ENCODE measurements at places on chromosomes 6 and 20.

DNA sequence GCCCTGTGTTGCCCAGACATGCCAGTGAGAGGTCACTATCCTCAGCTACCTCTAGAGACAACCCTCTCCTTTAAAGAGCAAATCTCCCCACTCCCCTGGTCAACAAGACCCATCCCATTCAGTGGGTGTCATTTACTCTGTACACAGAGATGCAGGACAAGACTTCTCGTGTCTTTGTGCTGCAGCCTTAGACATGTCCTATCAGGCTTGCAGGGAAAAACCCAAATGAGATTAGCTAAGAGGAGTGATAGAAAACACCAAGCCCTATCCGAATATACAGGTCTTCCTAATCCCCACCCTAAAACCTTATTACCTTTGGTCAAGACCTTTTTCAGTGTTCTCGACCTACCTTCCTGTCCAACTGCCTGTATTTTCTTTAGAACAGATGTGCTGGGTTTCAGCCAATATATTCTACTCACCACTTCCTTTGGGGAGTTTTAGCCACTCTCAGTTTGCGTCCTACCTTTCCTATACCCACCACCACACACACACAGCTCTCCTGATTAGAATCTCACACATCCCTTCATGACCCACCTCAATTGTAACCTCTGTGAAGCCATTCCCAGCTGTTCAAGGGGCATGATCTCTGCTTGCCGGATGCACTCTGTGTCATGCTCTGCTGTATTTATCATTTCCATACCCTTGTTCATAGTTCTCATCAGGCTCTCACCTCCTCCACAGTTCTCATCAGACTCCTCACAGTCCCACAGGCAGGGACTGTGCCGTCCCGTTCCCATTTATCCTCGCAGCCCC is 39.7 kb downstream of the TRAM2 start:
- no peak for DNase-seq

DNA sequence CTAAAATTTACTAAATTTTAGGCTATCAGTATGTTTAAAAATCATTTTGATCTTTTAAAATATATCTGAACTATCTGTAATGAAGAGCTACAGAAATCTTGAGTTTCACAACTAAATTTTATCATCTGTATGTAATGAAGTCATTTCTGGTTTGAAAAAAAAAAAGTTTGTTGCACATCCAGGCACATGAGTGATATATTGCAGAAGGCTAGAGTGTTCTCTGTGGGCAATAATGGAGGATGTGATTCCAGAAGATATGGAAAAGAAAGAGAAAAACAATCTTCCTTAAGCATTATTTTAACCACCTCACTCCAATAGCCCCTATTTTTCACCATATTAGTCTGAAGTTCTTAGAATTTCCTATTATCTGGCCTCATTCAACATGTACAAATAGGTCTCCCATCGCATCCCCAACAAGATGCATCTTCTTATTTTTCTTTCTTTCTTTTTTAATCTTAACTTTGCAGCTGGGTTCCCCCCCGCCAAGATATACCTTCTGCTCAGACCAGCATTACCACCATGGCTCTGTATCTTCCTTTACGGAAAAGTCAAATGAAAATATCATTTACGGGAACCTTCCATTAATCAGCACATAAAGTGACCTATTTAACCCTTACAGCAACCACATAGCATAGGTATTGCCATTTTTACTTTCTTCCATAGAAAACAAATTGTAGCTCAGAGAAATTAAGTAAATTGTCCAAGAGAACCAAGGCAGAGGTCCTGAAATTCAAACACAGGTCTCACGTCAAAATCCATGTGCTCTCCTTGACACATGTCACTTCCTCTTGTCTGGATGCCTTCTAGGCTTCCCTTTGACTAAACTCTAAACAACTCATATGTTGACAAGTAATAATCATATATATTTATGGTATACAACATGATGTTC is 116.9 kb downstream of the KIF13A start:
- DNase-seq: no peak

GRCh38 chr20:20737158-20737557 is 24.7 kb upstream of the RALGAPA2 start:
- DNase-seq: no peak

GRCh38 chr6:131216246-131216645 is 81.0 kb downstream of the AKAP7 start:
- DNase-seq: no peak

DNA sequence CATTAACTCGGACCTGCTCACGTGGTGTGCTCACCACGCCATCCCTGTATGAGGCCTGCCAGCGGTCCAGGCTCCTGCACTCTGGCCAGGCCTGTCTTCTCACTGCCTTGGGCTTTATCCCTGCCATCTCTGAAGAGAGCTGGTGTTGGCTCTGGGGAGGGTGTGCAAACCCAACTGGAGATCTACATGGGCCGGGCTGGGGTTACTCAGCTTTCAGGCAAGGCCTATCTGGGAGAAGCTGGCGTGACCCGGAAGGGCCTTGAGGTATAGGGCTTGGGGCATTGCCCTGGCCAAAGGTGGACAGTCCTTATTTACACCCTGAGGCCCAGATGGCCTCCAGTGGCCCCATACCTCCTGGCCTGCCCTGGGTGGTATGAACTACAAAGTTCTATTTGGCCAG is 5.0 kb downstream of the SLC29A1 start:
- no peak for DNase-seq

GRCh38 chr6:28105245-28105639 is 19.2 kb upstream of the ZSCAN16 start:
- DNase-seq: no peak

DNA sequence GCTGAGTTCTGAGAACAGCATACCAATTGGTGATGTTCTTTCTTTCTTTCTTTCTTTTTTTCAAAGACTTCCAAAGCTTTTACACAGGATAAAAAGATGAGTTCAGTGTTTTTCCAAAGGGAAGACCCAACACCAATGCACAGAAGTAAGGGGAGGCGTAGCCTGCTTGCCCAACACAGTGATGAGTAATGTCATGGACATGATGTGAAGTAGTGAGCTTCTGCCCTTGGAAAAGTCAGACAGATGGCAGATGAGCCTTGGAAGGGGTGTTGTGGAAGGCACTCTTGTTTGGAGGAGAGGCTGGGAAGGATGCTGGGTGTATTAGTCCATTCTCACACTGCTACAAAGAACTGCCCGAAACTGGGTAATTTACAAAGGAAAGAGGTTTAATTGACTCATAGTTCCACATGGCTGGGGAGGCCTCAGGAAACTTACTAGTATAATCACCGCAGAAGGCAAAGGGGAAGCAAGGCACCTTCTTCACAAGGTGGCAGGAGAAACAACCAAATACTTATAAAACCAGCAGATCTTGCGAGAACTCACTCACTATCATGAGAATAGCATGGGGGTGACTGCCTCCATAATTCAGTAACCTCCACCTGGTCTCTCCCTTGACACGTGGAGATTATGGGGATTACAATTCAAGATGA is 12.6 kb downstream of the LRP11 start:
- DNase-seq: no peak

DNA sequence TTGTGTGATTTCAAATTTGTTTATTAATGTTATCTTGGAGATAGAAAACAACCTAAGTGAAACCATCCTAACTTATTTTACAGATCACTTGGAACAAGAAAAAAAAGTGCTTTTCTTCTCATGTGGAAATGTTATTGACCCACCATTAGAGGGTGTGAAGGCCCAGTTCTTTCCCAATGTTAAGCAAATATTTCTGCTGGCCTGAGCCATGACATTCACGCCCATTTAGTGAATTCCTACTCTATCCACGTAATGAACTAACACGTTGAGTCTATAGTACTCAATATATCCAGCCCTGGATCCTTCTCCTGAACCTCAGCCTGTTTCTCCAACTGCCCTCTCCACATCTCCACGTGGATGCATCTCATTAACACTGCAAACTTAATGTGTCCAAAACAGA is 180.6 kb upstream of the ZFP64 start:
- DNase-seq: no peak

DNA sequence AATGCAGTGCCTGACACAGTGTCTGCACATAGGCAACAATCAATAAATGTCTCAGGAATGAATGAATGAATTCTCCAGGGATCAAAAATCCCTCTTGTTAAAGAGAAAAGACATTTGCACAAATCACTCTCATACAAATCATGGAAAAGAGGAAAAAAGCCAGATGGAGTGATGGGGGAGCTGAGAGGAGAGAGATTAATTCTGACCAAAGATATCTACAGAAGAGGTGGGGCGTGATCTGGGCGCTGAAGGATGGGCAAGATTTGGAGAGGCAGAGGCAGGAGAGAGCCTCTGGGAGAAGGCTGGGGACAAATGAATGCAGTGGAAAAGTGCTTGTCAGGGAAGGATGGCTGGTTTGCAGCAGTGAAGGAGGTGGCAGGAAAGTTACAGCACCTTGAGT is 142.9 kb upstream of the BACH2 start:
- no peak for DNase-seq

DNA sequence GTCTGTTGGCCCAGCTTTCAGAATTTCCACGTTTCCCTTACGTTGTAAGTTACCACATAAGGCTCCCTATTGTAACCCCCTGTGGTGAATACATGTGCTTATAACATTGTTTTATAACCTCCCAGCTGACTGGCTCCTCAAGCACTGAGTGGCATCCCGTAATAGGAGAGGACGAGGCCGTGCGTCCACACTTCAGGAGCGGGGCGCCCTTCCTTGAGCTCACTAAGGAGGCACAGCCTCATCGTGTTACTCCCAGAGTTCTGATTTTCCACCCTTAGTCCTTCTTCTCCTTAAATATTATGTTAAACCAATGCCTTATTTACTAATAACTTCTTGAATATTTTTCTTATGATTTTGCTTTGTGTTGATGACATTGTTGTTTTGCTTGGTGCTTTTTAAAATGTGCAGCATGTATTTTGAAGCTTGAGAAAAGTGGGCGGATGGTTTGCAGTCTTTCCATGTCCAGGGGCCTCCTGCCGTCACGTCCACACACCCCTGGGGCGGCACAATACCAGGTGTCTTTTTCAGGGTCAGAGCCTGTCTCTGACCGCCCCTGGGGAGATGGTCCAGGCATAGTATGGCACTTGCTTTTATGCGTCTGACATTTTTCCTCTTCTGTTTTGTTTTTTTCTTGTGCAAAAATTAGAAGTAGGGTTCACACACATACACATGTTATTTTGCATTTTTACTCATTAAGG is 181.8 kb downstream of the DLL1 start:
- no peak for DNase-seq

- no peak for DNase-seq
Measured at GRCh38 chr6:117955684-117956256, 48.7 kb downstream of the SLC35F1 start.

GRCh38 chr20:14657266-14658005 is 320.0 kb upstream of the FLRT3 start:
- no peak for DNase-seq

GRCh38 chr6:91166271-91167046 is 579.6 kb upstream of the MAP3K7 start:
- DNase-seq: no peak

DNA sequence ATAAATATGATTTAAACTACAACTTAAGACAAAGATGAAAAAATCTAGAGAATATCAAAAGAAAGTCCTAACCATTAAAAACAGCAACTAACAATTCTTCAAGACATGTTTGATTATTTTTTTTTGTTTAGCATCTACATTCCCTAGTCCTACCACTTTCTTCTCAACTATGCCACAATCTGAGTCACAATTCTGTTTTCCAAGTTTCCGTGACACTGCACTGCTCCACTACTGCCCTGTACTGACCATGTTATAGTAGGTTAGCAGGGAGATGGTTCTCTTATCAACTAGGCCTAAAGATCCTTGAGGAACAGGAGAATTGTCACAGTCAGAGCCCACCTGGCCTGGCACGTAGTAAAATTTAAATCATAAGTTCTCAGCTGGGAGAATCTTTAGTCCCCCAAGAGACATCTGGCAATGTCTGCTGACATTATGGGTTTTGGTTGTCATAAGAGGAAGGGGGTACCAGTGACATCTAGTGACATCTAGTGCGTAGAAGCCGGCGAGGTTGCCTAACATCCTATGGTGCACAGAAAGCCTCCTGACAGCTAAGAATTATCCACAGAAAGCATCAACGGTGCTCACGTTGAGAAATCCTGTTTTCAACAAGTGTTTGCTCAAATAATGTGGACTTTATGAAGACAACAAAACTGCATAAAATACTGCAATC is 100.5 kb downstream of the PDE10A start:
- no peak for DNase-seq

DNA sequence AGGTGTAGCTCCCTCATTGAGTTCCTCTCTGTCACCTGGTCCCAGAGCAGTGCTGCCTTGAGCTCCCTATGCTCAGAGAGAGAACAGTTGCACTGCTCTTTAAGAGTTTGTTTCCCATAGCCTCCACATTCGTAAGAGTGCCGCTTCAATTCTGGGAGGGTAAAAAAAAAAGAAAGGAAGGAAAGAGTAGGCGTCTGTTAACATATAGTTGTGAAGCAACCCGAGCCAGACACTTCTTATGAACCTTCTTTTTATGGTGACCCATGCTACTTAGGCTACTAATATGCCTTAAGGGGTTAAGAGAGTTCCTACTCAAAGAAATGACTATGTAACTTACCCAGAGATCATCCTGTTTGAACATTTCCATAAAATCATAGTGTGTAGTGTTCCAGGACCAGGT is 4.3 kb upstream of the ARG1 start:
- no peak for DNase-seq

DNA sequence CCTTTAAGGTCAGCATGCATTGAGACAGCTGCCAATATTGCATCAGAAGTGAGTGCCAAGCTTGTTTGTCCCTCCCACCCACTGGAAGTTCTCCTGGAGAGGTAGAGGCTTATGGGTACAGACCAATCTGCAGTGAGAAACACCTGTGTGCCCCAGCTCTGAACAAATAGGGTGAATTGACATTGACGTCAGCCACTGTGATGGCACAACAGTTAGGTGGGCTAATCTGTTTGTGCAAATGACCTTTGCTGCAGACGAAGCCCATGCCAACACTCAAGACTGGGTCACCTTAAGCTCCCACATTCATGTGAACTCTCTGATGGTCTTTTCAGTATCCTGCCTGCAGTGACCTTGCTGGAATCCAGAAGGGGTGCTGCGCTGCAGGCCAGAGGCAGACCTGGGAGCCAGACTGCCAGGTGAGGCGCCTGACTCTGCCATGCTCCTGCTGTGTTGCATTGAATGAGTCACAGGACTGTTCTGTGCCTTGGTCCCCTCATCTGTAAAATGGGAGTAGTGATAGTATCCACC is 99.9 kb downstream of the ALDH8A1 start:
- no peak for DNase-seq

- no peak for DNase-seq
Measured at GRCh38 chr20:17394411-17394810, 136.8 kb downstream of the BFSP1 start.

GRCh38 chr20:34052414-34052813 is 58.7 kb downstream of the RALY start:
- DNase-seq: no peak

All from stimulated activated CD4-positive, alpha-beta T cell treated with anti-CD3 and anti-CD28 coated beads, Interleukin-2, amount 100 ng/mL, for 4 hours (primary cell).